ENCODE measurements at places on chromosomes 4 and X. TPM values are rescaled to one million over a fixed set of nuclear protein-coding genes. Genes with fewer than 3 reads are reported as not detected.

GAB3 gene
- 0.70 TPM for total RNA-seq

HMX1 gene
- total RNA-seq: 0.16 TPM

SAGE1 gene
- total RNA-seq: not detected

HTRA3 gene
- total RNA-seq: 20.3 TPM

NHSL2 gene
- 0.42 TPM for total RNA-seq

DUSP21 gene
- total RNA-seq: not detected

CASK gene
- total RNA-seq: 23.1 TPM

ZBTB49 gene
- total RNA-seq: 2.6 TPM

TEX13D gene
- total RNA-seq: not detected

PGAM4 gene
- total RNA-seq: 0.54 TPM

SRPK3 gene
- total RNA-seq: not detected

MAGEA8 gene
- not detected for total RNA-seq

EMCN gene
- total RNA-seq: not detected

HAND2 gene
- 0.31 TPM for total RNA-seq

NLRP2B gene
- total RNA-seq: not detected

LINC00632 gene
- total RNA-seq: 2.0 TPM

PASD1 gene
- total RNA-seq: not detected

NEUROG2 gene
- total RNA-seq: not detected

NIPAL1 gene
- total RNA-seq: 0.47 TPM

FRAS1 gene
- 1.9 TPM for total RNA-seq

PACRGL gene
- 15.2 TPM for total RNA-seq

NRK gene
- not detected for total RNA-seq

RAB9B gene
- not detected for total RNA-seq

CXorf65 gene
- not detected for total RNA-seq

SCML2 gene
- 6.8 TPM for total RNA-seq

SMAD1 gene
- total RNA-seq: 10.2 TPM

ETNPPL gene
- total RNA-seq: not detected

SCML1 gene
- total RNA-seq: 5.8 TPM

STAP1 gene
- not detected for total RNA-seq

PNMA5 gene
- total RNA-seq: not detected

CYP4V2 gene
- total RNA-seq: 2.3 TPM

RIPPLY1 gene
- total RNA-seq: not detected
